ENCODE measurements at places on chromosomes 13 and 19.

GRCh38 chr13:111115965-111116521 is 933 bp downstream of the ARHGEF7 start:
- no peak for DNase-seq

DNA sequence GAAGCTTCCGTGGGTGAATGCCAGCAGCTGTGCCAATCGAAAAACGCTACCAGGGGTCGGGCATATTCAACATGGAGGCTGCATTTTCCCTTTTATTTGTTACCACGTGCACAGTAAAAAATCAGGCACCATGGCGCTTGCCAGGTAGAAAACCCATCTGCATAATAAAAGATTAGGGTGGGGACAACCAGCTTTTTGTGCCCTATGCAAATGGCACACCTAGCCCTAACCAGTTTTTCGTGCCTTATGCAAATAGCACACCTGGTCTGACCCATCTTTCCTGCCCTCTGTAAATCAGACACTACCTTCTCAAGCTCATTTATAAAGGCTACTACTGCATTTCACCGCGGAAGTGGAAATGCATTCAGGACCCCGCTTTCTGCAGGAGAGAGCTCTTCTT is 62.1 kb upstream of the FREM2 start:
- DNase-seq = no peak

DNA sequence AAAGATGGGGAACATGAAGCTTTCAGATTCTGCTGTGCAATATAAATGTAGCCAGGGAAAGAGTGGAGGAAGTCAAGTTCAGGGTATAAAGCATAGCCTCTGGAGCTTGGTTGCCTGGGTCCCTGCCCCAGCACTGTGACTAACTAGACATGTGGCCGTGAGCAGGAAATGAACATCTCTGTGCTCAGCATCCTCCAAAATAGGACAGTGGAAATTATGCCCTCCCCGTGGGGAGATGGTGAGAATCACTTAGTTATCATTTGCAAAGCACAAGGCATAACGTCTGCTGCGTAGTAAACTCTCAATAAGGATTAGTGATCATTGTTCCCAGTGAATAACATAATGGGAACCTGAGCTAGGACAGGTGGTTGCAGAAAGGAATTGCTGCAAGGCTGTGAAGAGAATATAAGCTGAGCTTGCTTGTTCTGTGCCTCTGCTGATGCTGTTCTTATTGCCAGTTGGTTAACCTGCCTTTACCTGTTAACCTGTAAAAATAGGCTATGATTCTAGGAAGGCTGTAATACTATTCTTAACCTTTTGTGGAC is 441.0 kb downstream of the COG6 start:
- no peak for DNase-seq

DNA sequence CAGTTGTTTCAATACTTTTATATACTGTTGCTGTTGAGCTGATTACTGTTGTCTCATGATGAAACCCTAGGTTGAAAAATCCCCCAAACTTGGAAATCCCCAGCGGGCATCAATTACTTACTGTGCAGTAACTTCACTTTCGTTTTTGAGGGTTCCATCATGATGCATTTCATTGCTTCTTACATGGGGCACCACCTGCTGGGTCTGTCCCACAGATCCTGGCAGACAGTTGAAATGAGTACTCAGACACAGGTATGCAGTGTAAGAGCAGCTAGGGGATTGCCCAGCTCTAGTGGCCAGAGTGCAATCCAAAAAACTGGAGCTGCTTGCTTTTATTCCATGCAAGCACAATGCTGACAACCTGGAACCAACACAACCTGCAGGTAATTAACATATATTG is 132.5 kb upstream of the ZNF91 start:
- no peak for DNase-seq

All from coronary artery (tissue), 2 donors.